ENCODE measurements at places on chromosomes 7 and 10. TPM values are rescaled to one million over a fixed set of nuclear protein-coding genes. Genes with fewer than 3 reads are reported as not detected.

Gene SLC39A12
- total RNA-seq: not detected

GRCh38 chr10:5305374-5305773 lies 59.4 kb upstream of the UCN3 start:
- peak; percentile 31 for DNase-seq

Gene EN2
- total RNA-seq: not detected

Gene TMEM139
- not detected for total RNA-seq

GRCh38 chr7:87599336-87599735 lies 1.3 kb downstream of the ABCB1 start:
- DNase-seq: no peak

Gene TAS2R60
- total RNA-seq: not detected

DNA sequence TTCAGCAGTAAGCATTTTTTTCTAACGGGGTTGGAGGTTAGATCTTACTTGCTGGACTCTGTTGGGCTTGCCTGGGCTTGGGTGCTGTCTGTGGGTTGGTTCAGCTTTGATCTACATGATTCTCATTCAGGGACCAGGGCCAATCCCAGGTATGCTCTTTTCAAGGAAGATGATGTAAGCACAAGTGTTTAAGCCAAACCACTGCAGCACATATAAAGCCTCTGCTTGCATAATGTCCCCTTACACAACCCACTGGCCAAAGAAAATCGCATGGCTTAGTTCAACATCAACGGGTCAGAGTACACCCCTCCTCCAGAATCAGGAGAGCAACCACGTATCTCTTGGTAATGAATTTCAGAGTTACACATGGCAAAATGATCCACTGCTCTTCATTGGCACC lies 83.9 kb downstream of the DNAJB9 start:
- DNase-seq: no peak

DNA sequence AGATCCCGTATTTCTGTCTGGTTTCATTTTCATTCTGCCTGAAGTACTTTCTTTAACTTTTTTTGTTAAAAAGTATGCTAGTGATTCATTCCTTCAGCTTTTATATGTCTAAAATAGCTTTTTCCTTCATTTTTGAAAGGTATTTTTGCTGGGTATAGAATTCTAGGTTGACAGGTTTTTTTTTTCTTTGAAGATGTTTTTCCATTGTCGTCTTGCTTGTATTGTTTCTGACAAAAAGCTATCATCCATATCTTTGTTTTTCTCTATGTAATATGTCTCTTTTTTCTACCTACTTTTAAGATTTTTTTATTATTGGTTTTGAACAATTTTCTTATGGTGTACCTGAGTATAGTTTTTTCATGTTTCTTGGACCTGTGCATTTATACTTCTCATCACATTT lies 8.2 kb downstream of the CUTC start:
- no peak for DNase-seq

- DNase-seq: no peak
Measured at GRCh38 chr7:2608921-2609411, 22.8 kb upstream of the TTYH3 start.

DNA sequence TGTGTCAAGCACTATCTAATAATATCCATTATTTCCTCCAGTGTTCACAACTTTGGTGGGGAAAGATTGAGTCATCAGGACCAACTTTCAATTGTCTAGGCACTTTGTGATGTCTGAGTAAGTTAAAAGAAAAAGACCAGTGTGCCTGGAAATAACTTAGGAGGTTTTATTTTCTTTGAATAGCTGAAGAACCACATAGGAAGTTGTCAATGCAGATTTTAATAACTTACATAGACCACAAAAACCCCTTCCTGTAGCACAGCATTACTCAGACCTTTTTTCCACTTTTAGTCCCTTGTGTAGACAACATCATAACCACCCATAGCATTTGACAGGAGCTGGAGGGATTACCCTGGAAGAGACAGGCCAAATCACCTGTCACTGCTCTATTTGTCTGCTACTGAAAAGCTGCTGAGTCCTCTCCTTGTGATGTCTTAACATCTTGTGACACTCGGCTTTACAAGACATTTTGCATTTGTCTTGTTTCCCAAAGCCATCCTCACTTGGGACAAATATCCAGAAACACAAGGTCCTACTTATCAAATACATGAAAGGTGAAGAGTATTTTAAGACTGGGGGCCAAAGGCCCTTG lies 241.5 kb upstream of the PTER start:
- no peak for DNase-seq

DNA sequence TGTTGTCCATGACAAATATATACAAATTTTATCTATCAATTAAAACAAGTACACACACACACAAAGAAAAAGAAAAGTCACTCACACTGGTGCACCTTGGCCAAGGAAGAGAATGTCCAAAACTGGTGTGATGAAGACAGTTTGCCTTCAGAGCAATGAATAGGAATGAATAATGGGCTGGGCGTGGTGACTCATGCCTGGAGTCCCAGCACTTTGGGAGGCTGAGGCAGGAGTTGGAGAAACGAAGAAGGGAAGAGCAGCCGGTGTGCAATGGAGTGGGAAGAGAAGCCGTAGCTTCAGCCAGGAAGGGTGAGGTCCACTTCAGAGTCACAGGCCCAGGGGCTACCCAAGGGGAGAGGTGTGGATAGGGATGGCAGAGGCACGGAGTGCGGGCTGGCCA lies 253.6 kb downstream of the CCSER2 start:
- no peak for DNase-seq

GRCh38 chr7:142469696-142470543 lies 212.1 kb upstream of the PRSS58 start:
- DNase-seq: no peak

Gene OPN1SW
- total RNA-seq: not detected

Gene PRPS1L1
- total RNA-seq: not detected

- peak; percentile 25 for DNase-seq
Measured at GRCh38 chr7:121085922-121086321, 97.4 kb downstream of the CPED1 start.
